Dorsolateral prefrontal cortex (tissue), 122 donors: ENCODE measurements at places on chromosomes 13 and 19.
A peak's percentile ranks its signal among the peaks of the same experiment; 100 is the strongest.

DNA sequence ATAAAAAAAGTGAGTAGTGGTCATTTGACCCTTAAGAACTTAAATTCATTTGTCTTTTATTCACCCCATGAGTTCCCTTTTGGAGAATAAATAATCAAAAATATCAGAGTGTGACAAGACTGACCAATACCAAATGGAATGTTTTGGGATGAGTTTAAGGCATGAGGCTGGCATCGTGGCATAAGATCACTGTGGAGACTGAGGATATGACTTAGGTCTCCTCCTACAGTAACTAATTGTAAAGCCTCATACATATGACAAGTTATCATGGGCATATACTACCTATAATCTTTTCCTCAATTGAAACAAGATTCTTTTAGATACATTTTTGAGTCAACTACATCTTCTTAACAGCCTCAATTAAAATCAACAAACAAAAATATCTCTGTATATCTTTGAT, 782.0 kb downstream of the SLITRK1 start:
- no peak for DNase-seq

DNA sequence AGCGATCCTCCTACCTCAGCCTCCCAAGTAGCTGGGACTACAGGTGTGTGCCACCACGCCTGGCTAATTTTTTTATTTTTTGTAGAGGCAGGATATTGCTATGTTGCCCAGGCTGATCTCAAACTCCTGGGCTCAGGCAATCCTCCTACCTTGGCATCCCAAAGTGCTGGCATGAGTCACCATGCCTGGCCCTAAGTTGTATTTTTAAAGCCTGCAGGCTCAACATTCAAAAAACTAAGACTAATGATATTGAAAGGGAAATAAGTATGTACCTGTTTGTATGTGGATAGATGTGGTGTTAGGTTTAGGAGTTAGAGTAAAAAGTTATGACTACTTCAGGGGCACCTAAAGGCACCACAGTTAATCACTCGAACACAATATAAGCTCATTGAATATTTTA, 5.4 kb upstream of the IPO5 start:
- DNase-seq: no peak

DNA sequence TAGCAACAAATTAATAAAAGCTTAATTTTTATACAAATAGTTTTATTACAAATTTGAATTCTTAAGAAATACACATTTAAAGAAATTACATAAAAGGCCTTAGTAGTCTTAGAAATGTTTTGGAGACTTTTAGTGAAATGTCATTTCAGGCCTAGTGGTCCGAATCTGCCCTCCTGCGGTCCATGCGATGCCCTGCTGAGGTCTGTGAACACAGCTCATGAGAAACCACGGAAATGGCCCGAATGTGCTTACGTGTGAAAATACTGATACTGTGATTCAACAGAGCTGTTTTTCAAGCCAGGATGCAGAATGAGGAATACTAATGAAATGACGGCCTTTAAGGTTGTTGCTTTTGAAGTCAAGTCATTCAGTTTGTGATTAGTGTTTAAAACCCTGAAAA, 157.9 kb downstream of the COL4A1 start:
- DNase-seq: no peak

DNA sequence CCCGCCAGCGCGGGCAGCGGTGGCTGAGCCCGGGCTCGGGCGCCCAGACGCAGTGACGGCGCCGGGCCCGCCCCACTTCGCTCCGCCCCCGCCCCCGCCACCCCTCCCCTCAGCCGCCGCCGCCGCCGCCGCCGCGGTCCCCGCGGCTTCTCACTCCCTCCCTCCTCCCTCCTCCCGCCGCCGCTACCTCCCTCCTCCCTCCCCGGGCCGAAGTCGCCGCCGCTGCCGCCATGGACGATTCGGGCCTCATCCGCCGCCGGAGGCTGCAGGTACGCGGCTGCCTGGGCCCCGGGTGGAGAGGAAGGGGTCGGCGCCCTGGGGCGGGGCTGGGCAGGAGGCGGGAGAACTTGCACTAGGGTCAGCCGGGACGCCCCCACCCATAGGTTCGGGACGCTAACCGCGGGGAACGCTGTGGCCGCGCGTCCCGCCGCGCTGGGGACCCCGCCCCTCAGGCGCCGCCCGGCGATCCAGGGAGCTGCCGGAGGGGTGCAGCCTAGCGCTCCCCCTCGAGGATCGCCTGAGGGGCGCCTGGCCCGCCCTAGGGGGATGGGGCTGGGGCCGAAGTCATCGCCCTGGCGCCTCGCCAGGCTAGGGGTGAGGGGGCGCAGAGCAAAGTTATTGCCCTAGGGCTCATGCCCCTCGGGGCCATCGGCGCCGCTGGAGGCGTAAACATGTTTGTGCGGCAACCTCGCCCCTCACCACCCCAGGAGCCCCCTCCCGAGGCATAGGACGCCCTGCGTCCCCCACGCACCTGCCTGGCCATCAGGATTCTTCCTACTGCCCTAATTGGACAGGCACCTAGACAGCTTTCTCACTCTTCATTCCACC, 427 bp downstream of the RTBDN start:
- DNase-seq: no peak

DNA sequence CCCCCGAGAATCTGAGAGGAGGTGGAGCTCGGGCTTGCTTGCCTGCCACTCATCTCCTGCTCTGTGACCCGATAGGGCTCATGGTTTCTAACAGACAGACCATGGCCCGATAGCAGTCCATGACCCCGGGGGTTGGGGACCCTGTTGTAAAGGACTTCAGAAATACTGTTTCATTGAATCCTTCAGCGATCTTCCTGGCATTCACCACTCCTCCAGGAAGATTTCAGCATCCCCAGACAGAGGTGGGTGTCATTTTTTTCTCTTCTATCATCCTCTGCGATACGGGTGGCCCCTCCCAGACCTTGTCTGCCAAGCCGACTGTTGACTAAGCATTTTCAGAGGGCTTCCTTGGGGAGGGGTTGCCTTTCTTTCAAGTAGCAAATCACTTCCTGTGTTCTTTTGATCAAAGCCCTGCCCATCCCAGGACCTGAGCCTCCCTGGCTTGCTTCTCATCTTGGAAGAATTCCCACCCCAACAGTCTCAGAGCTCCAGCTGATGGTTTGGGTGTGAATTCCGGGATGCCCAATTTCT, 1.7 kb downstream of the MYO1F start:
- DNase-seq: no peak

GRCh38 chr19:2054763-2055162, 3.7 kb upstream of the MKNK2 start:
- no peak for DNase-seq

DNA sequence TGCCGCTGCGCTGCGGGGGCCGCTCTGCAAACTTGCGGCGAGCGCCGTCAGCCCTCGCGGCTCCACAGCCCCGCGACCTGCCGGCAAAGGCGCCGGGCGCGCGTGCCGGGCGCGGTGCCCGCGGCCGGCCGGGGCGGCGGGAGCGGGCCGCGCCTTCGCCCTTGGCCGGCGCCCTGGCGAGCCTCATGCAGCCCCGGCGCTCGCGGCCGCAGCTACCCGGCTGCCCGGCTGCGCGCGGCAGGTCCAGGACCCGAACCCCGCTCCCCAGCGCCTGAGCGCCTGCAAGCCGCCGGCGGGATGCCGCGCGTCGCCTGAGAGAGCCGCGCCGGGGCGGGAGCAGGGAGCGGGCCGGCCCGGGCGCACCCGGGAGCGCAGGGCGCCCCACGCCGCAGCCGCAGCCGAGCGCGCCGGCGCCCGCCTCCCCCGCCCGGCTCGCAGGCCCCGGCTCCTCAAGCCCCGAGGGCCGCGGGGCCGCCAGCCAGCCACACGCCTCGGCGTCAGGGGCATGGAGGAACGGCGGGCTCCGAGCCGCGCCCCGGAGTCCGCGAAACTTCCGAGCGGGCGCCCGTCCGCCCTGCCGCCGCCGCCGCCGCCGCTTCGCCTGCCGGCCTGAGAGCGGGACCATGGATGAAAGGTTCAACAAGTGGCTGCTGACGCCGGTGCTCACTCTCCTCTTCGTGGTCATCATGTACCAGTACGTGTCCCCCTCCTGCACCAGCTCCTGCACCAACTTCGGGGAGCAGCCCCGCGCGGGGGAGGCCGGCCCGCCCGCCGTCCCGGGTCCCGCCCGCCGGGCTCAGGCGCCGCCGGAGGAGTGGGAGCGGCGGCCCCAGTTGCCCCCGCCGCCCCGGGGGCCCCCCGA, 564 bp downstream of the HS6ST3 start:
- DNase-seq: peak; percentile 44

DNA sequence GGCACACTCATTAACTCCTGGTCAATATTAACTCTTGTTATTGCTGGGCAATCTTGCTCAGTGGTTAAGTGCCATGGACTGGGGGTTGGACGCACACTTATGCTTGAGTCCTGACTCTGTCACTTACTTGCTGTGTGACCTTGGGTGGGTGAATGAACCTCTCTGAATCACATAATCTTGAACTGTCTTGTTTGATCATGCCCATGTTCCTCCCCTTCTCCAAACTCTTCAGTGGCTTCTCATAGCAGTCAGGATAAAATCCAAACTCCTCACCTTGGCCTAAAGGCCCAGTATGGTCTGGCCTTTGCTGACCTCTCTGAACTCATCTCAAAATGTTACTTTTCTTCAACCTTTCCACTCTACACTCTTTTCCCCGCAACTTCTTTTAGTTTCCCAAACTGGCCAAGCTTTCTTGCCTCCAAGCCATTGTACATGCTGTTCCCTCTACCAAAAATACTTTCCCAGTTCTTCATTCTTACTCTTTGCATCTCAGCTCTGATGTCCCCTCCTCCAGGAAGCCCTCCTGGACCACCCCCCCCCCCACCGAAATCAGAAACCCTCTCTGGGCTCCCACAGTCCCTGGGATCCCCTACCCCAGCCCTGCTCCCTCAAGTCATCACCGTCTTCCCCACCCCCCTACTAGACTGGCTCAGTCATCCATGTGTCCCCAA, 2.4 kb downstream of the MYPOP start:
- DNase-seq: no peak

DNA sequence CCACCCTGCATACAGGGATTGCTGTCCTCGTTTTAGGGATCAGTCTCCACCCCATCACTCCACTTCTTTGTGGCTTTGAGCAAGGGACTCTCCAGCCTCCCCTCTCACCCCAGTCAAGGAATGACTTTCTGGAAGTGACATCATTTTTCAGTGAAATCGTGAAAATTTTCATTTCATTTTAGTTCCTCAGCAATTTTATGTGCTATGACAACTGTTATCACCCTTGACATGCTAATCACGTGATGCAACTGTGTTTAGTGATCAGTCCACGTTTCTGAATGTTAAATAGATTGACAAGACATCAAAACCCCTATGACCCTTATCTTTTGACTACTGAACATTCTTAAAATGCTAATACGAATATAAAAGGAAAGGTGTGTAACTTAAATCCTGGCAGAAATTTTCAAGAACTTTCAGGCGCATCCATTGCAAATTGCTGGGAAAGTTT, 8.0 kb downstream of the C19orf81 start:
- no peak for DNase-seq

DNA sequence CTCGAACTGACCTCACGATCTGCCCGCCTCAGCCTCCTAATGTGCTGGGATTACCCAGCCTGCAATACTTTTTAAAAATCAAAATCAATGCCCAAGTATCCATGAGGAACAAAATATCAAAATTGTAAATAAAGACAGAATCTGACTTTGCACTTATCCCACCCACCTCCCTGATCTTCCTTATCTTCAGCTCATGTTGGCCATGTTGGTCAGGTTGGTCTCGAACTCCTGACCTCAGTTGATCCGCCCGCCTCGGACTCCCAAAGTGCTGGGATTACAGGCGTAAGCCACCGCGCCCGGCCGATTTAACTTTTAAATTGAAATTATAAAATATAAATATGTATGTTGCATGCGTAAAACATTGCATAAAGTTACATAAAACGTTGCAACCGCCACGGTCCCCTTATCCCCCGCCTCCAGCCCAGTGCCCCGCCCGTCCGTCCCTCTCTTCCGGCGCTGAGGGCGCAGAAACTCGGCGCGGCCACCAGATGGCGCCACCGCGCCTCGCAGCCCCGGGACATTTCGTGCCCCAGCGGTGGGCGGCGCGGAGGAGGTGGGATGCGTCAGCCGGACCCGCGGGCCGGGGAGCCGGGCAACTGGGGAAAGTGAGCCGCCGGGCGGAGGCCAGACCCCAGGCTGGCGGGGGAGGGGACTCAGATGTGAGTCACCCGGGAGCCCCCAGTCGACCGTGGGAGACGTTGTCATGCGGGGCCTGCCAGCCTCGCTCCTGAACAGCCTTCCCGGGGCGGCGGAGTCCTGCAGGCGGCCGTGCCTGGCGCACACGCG, 1.5 kb upstream of the GADD45B start:
- peak; percentile 74 for DNase-seq

DNA sequence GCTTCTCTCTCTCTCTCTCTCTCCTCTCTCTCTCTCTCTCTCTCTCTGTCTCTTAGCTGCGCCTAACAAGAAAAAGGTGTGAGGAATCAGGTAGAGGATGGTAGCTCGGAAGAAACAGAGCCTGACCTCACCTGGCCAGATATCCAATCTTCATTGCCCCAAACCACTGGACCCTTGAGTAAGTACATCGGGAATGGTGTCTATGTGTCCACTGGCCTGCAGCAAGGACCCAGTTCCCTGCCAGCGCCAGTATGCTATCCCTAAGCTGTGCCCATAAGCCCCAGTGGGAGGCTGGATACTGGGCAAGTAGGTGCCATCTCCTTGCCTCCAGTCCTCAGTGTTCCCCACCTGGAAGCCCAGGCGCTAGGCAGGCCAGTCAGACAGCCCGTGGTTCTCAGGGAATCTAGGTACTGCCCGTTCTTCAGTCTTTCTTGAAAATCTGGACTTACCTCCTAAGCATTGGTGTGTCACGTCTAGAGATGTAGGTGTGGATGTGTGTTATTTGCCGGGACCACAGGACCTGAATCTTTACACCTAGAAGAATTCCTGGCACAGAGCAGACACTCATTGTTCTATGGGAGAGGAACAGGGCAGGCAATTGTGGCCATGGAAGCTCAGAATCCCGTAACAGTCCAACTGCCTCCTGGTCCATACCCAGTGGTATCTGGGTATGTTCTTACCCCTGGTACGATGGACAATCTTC, 7.3 kb downstream of the URAD start:
- no peak for DNase-seq

DNA sequence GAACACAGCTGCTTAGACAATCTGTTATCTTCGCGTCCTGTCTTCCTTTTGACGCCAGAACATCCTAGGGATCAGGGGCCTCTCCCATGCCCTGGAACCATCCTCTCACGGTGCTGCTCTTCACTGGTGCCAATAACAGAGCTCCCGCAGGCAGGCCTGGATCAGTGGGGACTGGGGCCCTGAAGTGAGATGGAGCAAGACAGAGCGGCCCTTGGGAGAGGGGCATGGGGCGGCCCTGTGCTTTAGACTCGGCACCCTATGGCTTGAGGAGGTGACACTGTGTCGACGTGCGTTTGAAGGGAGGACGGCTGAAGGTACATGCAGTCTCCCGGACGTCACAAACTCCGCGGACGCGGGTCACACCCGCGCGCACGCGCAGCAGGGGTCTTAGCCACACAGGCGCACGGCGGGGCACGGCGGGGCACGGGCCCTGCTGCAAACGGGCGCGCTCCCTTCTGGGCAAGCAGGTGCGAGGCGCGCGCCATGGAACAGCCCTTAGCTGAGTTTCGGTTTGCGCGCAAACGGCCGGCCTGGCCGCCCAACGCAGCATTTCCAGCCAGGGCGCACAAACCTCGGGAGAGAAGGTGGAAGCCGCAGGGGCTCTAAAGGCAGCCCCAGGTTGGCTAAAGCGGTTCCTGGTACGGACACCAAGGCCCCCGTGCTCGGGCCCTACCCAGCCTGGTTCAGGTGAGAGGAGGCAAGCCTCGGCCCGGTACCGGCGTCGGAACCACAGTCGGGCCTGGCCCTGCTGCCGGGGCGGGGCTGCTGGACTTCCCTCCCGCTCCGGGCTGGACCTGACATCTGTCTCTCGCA, 16.5 kb upstream of the RNF17 start:
- no peak for DNase-seq
